ENCODE measurements at places on chromosomes 13 and 19.

DNA sequence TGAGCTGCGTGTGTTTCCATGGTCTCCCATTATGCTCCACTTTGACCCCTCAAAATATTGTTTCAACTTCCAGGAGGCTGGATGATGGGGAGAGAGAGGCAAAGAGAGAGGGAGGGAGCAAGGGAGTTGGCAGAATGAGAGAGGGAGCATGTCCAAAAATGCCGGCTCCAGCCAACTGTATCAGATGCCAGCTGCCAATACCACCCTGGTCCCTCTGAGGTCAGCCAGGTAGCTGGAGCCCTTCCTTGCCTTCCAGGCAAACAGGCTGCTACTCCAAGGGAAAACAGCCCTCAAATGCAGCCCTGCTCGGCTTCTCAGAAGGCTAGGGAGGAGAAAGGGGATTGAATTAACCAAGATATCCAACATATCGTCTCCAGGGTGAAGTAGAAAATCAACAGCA is 440.0 kb downstream of the TSHZ3 start:
- DNase-seq, result no peak

DNA sequence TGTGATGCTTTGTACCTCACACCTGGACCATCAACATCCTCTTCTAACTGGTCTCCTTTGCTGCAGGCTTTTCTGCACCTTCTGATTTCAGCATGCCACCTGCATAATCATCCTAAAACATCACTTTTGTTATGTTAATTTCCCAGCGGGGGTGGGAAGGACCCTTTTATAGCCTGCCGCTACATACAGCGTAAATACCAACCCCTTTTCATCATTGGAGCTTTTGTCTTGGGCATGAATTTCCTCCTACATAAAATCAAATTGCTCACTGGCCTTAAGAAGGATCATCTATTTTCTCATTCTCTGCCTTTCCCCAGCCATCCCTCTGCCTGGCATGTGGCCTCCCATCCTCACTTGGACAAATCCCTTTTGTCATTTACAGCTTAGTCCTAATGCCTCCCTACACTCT is 124.7 kb downstream of the RBM26 start:
- no peak for DNase-seq

DNA sequence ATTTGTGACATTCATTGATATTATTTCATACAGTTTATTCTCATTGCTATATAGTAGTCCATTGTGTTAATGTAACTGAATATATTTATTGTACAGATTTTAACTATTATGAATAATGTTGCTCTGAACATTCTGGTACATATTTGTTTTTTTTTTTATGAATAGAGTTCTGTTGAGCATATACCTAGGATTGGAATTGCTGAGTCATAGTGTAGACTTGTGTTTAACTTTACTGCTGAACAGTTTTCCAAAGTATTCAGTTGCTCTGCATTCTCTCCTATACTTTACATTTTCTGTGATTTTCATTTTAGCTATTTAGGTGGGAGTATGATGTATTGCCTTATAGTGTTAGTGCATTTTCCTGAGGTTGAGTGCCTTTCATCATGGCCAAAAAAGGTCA is 97.5 kb downstream of the MAB21L1 start:
- no peak for DNase-seq

GRCh38 chr19:919199-920050 is 2.3 kb downstream of the KISS1R start:
- DNase-seq, result no peak

- DNase-seq, result no peak
Observed at GRCh38 chr13:48726711-48727110, 73.0 kb downstream of the CYSLTR2 start.

GRCh38 chr13:22128441-22129408 is 457.9 kb downstream of the FGF9 start:
- DNase-seq, result no peak

DNA sequence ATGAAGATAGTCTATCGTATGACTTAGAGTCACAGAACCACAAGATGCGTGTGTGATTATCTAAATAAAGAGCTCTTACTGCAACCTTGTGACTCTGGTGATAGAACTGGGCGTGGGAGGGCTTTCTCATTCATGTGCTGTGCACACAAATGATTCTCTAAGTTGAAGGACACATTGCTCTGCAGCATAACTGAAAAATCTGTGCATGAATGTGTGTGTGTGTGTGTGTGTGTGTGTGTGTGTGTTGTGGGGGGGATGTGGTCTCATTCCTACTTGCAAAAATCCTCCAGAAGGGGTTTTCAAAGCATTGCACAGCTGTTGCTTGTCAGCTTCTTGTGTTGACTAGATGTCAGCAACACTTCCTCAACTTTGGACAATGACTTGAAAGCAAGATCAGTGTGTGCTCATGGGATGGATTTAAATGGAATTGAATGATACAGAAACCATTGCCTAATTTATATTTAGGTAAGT is 22.4 kb downstream of the LRCH1 start:
- no peak for DNase-seq

GRCh38 chr13:35804901-35805300 is 326.3 kb downstream of the DCLK1 start:
- DNase-seq, result no peak

GRCh38 chr19:46299695-46300094 is 2.9 kb downstream of the HIF3A start:
- DNase-seq, result no peak

DNA sequence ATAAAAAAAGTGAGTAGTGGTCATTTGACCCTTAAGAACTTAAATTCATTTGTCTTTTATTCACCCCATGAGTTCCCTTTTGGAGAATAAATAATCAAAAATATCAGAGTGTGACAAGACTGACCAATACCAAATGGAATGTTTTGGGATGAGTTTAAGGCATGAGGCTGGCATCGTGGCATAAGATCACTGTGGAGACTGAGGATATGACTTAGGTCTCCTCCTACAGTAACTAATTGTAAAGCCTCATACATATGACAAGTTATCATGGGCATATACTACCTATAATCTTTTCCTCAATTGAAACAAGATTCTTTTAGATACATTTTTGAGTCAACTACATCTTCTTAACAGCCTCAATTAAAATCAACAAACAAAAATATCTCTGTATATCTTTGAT is 782.0 kb downstream of the SLITRK1 start:
- no peak for DNase-seq

GRCh38 chr13:24192811-24193162 is 32.3 kb downstream of the SPATA13 start:
- DNase-seq, result no peak

- DNase-seq, result no peak
Observed at GRCh38 chr13:31090961-31091624, 70.6 kb downstream of the HSPH1 start.

DNA sequence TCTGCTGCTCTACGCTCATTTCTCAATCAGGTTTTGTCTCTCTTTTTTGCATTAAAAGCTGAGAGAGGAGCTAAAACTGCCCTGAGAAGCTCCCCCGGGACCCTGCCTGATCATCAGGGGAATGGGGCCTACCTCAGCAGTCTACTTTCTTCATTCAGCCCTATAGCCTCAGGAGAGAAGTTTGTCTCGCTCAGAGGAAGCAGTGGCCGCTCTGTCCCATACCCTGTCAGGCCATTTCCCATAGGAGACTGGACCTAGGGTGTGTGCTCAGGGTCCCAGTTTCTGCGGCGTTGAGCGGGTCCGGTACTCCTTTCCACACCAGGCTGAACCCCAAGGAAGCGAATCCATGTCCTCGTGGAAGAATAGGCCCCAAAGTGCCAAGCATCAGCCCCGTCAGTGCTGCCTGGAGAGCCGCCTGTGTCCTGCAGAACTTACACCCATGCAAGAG is 21.7 kb downstream of the UBE2L5 start:
- DNase-seq, result no peak

GRCh38 chr13:107104631-107105030 is 536.7 kb upstream of the ARGLU1 start:
- DNase-seq, result no peak

DNA sequence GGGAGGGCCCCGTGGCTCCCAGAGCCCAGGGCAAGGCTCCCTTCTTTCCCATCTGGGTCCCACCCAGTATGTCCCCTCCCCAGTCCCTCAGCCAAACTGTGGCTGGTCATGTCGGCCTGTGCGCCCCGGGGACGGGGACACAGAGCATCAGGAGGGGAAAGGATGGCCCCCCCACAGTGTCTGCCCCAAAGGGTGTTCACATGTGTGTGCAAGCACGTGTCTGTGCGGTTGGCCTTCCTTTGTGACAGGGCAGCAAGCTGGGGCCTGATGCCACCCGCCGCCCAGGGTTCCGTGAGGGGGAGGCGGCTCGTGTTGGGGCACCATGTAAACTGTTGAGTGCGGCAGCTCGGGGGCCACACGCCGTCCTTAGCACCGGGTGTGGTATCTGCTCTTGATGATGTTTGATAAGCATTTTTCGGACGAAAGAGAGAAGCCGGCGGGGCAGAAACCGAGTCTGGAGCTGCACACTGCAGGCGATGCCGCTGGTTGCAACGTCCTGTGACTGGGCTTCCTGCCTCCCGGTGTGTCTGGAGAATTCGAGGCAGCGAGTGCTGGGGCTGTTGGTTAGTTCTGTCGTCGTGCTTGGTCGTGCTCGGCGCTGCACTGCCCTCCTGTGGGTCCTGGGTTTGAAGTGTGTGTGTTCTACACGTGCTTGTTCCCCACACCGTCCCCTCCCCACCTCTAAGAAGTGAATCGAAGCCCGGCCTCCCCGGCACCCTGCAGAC is 18.4 kb downstream of the GNA11 start:
- no peak for DNase-seq

DNA sequence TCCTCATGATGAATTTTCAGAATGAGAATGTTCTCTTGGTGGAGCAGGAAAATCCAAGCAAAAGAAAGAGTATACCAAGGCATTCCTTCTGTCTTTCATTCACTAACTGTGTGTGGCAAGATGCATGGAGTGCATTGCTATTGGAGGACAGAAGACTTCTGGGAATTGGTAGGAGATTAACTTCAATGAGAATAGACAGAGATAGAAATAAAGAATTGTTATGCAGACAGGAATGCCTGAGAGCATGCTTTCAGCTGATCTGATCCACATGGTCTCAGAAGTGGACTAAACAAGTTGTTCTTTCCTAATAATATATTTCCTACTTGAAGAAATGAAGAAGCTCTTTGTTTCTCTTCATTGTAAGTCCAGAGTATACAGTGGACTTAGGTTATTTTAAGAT is 303.6 kb downstream of the MYO16 start:
- no peak for DNase-seq

- DNase-seq, result no peak
Observed at GRCh38 chr19:42196011-42197001, 21.2 kb downstream of the DEDD2 start.

GRCh38 chr19:3146677-3147100 is 10.9 kb downstream of the GNA15 start:
- no peak for DNase-seq

- no peak for DNase-seq
Observed at GRCh38 chr19:51712461-51713081, 11.2 kb downstream of the HAS1 start.

DNA sequence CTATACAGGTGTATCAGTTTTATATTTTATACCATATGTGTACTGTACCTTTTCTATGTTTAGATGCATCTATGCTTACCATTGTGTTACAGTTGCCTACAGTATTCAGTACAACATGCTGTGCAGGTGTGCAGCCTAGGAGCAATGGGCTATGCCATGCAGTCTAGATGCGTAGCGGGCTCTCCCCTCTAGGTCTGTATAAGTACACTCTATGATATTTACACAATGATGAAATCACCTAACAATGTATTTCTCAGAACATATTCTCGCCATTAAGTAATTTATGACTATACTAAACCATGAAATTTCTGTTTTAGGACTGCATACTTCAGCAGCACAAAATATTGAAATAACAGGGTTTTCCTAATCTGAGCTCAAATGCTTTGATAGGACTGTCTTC is 179.6 kb downstream of the RFC3 start:
- no peak for DNase-seq

GRCh38 chr19:18668744-18669523 is 14.5 kb upstream of the CRTC1 start:
- DNase-seq, result no peak

DNA sequence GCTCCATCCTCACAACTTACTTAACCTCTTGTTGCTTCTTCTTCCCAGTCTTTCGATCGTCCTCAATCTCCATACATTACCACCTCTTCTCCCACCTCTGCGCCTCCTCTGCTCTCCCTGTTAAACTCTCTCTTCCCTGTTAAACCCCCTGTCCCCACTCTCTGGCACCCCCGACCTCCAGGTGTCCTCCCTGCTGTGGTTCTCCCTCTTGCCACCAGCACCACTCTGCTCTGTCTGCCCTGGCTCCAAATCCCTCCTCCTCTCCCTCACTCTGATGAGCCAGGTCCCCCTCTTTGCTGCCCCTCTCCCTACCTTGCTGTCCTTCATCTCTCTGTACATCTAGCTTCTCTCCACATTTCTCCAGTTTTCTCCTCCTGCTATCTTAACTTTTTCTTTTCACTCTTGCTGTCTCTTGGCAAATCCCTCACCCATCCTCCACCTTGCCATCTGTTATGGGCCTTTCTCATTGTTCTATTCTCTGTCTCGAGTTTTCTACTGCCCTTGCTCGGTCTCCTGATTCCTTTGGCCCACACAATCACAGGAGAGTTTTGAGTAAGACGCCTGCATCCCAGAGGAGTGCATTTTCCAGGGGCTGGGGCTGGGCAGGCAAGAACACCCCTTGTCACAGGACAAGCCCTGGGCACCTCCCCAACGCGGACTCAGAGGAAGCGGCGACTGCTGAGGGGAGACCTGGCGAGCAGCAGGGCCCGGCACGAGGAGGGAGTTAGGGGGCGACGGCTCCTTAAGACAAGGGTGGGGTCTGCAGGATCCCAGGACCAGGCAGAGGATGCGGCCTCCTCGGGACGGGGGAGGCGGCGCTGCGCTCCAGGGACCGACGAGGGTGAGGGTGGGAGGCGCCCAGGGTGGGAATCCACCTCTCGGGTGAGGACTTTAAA is 21.4 kb upstream of the ERVV-1 start:
- no peak for DNase-seq

DNA sequence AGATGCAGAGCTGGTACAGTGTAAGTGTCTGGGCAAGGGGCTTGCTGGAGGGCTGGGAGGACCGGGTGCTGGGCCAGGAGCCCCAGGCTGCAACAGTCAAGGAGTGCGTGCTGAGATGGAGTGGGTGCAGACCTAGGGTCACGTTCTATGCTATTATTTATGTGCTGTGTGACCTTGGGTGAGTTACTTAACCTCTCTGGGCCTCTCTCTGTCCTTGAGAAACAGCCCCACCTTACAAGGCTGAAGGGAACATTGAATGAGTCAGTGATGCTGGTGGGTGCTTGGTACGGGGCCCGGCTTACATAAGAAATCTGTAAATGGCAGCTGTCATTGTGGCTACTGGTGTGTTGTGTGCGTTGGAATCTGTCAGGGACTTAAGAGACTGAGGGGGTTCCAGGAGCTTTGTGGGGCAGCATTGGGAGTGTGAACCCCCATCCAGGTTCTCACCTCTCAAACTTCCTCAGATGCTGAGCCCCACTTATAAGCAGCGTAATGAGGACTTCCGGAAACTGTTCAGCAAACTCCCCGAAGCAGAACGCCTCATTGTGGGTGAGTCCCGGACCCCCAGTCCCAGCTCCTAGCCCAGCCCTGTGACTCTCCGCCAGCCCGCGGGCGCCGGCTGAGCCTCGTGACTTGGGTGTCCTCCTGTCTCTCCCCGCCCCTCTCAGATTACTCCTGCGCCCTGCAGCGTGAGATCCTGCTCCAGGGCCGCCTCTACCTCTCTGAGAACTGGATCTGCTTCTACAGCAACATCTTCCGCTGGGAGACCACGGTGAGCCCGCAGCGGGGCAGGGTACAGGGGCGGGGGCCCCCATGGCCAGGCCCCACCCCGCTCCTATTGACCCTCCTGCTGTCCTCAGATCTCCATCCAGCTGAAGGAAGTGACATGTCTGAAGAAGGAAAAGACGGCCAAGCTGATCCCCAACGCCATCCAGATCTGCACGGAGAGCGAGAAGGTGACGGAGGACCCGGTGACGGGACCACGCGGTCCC is 9.6 kb downstream of the GRAMD1A start:
- no peak for DNase-seq
